ENCODE measurements at places on chromosomes 6 and 20. TPM values are rescaled to one million over a fixed set of nuclear protein-coding genes. Genes with fewer than 3 reads are reported as not detected.

PPP1R16B gene
- total RNA-seq, result 119 TPM

IL17F gene
- total RNA-seq, result 12.6 TPM

RNF217 gene
- 2.0 TPM for total RNA-seq

TEAD3 gene
- 0.23 TPM for total RNA-seq

BAK1 gene
- total RNA-seq, result 97.9 TPM

GRCh38 chr6:150566486-150566885, 33.2 kb upstream of the PLEKHG1 start:
- peaks cover 25% of the 10 kb centered on the region for H3K27me3 ChIP-seq
- H3K4me1 ChIP-seq, result no peaks in the 10 kb centered on the region
- no peak overlapping the region for H3K4me3 ChIP-seq
- DNase-seq, result no peak
- no peaks in the 10 kb centered on the region for H3K36me3 ChIP-seq
- no peak overlapping the region for H3K27ac ChIP-seq

GRCh38 chr6:54102238-54102637, 9.0 kb upstream of the MLIP start:
- H3K4me3 ChIP-seq, result no peak overlapping the region
- no peaks in the 10 kb centered on the region for H3K36me3 ChIP-seq
- DNase-seq, result no peak
- no peaks in the 10 kb centered on the region for H3K27me3 ChIP-seq
- H3K27ac ChIP-seq, result no peak overlapping the region

- H3K27ac ChIP-seq, result no peak overlapping the region
- no peak for DNase-seq
- H3K4me3 ChIP-seq, result no peak overlapping the region
- no peaks in the 10 kb centered on the region for H3K27me3 ChIP-seq
Observed at GRCh38 chr20:50481741-50482140, 28.4 kb upstream of the PTPN1 start.

DNA sequence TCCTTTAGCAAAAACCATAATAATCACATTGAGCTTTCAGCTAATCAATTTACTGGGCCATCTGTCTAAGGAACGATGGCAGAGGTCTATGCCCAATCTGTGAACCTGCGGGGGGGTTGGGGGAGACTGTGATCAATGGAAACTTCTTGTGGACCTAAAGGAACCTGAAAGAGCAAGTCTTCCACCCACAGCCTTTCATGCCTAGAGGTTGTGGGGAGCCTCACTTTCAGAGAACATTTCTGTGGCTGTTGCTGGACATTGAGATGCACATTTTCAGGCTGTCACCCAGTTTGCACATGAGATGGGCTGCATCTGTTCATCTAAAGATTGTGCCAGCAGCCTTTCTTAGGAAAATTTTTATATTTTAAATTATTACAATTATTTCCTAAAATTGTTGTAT, 310.0 kb upstream of the SPTLC3 start:
- no peak for DNase-seq
- no peak overlapping the region for H3K4me3 ChIP-seq
- no peaks in the 10 kb centered on the region for H3K4me1 ChIP-seq
- no peak overlapping the region for H3K27ac ChIP-seq
- H3K27me3 ChIP-seq, result no peaks in the 10 kb centered on the region
- no peaks in the 10 kb centered on the region for H3K36me3 ChIP-seq

DNA sequence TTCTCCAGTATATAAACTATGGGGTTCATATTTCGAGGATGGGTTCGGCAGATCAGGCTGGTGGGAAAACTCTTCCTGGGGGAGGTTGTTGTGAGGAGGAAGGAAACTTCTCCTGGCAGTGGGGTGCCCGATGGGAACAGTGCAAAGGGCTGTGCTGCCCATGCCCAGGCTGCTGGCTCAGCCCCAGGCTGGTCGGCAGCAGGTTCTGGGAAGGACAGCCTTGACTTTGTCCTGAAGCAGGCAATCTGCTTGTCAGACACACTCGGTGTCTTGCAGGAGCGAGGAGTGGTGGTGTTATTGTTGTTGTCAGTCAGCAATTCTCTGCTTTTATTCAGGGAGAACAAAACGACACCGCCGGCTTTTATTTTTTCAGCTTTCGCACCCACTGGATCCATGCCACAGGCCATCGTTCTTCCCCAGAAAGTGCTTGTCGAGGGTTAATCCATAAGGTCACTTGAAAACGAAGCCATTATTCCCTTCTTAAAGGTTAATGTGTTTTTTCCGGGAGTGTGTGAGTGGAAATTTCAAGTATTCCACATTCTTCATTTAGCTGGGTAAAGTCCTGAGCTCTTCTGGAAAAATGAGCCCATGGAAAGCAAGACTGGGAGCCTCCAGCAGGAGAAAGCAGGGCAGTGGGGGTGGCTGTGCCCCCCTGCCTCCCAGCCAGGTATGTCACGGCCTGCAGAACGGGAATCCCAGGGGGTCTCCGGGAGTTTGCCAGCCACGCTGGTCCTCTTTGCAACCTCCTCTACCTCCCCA, 57.0 kb upstream of the STX16 start:
- peaks cover 12% of the 10 kb centered on the region for H3K27me3 ChIP-seq
- no peak overlapping the region for H3K4me3 ChIP-seq
- no peaks in the 10 kb centered on the region for H3K4me1 ChIP-seq

- peaks cover 3% of the 10 kb centered on the region for H3K36me3 ChIP-seq
- DNase-seq, result no peak
- no peak overlapping the region for H3K4me3 ChIP-seq
- no peak overlapping the region for H3K27ac ChIP-seq
Observed at GRCh38 chr20:20547221-20547875, 165.1 kb downstream of the RALGAPA2 start.

GRCh38 chr6:80789912-80790570, 683.6 kb downstream of the BCKDHB start:
- H3K27ac ChIP-seq, result no peak overlapping the region
- no peaks in the 10 kb centered on the region for H3K4me1 ChIP-seq
- H3K36me3 ChIP-seq, result no peaks in the 10 kb centered on the region
- no peak overlapping the region for H3K4me3 ChIP-seq
- H3K27me3 ChIP-seq, result no peaks in the 10 kb centered on the region

GRCh38 chr20:25042531-25043498, 15.1 kb downstream of the ACSS1 start:
- DNase-seq, result peak; percentile 54
- H3K36me3 ChIP-seq, result peaks cover 13% of the 10 kb centered on the region
- H3K4me3 ChIP-seq, result no peak overlapping the region
- H3K4me1 ChIP-seq, result peaks cover 28% of the 10 kb centered on the region
- peak overlapping the region; percentile 96 for H3K27ac ChIP-seq
- H3K27me3 ChIP-seq, result no peaks in the 10 kb centered on the region

DNA sequence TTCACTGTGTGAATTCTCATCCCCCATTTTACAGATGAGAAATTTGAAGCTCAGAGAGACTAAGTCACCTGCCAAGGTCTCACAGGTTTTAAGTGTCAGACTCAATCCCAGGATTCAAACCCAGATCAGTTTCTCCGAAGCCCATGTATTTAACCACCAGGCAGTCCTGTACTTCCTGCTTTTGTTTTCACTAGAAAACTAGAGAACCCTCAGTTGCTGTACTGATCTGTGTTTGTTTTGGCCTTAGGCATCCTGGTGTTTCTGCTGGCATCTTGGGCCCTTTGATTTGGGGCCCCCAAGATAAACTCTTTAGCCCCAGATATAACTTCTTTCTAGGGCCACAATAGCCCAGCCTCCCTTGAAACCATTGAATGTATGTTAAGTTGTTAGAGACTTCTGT, 36.5 kb downstream of the PPP1R16B start:
- H3K27ac ChIP-seq, result peak overlapping the region; percentile 80
- peaks cover 70% of the 10 kb centered on the region for H3K4me1 ChIP-seq
- H3K4me3 ChIP-seq, result peak overlapping the region; percentile 49

DNA sequence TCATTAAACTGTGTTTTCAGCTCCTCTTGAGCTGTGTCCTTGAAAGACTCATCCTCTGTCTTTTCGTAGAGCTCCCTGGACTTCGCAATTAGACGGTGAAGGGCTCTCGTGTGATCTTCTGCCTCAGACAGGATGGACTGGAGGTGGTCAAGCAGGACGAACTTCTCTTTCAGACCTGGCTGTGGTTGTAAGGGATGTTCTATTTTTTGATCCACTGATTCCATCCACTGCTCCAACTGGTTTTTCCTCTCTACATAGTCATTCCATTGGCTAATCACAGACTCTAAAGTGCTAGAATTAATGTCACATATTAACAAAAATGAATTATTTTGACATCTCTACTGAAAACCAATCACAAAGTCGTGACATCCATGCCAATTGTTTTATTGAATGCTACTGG, 250.1 kb downstream of the SYNE1 start:
- no peak for DNase-seq
- H3K36me3 ChIP-seq, result no peaks in the 10 kb centered on the region
- no peaks in the 10 kb centered on the region for H3K4me1 ChIP-seq
- no peak overlapping the region for H3K4me3 ChIP-seq

DNA sequence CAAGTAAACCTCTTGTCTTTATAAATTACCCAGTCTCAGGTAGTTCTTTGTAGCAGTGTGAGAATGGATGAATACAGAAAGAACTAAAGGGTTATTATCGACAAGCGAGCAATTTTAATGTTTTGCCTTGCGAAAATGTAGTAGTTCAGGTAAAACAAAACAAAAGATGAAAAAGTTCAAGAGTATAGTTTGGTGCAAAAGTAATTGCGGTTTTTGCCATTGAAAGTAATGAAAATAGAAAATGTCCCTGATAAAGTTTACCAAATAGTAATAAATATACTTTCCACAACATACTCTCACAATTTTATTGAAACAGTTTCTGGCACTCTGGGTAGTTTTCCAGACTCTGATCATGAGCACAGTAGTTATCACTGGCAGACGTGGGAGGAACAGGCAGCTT, 71.9 kb upstream of the SLC35B3 start:
- DNase-seq, result no peak
- no peak overlapping the region for H3K4me3 ChIP-seq
- H3K27me3 ChIP-seq, result no peaks in the 10 kb centered on the region
- no peaks in the 10 kb centered on the region for H3K4me1 ChIP-seq

DNA sequence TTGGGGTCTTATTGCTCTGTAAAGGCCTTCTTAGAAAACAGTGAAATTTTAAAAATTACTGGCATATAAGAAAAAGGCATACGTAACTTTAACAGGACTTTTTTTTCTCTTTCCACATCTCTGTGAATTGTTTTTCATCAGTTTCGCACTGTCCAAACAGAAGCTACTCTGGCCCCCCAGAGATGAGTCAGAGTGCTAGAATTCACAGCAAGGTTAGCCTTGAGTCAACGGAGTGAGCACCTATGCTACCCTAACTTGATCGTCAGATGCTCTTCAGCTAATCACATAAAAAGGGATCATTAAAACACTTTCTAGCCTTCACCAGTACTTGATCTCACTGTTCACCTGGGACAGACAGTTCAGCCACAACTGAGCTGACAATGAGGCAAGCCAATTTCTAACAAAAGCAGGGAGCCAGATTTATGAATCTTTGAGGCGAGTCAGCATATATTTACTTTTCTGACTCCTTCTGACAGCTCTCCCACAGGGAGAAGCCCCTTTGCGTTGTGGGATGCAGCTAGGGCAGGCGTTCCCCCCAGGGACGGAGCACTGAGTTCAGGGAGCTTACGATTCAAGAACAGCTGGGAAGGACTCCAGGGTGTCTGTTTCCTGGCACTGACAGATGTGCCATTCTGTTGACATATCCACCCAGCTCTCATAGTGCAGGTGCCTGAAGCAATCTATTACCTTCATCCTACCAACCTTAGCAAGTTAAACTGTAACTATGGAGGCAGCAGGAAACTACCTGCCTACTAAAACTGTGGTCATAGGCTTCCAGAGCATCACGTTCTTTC, 46.4 kb upstream of the SPDEF start:
- peaks cover 12% of the 10 kb centered on the region for H3K4me1 ChIP-seq
- no peak for DNase-seq
- H3K36me3 ChIP-seq, result peaks cover 17% of the 10 kb centered on the region
- H3K4me3 ChIP-seq, result no peak overlapping the region
- H3K27ac ChIP-seq, result no peak overlapping the region

GRCh38 chr6:90399970-90400369, 103.3 kb upstream of the BACH2 start:
- peak overlapping the region; percentile 65 for H3K27ac ChIP-seq
- DNase-seq, result no peak
- peaks cover 14% of the 10 kb centered on the region for H3K27me3 ChIP-seq
- peaks cover 93% of the 10 kb centered on the region for H3K4me1 ChIP-seq
- no peaks in the 10 kb centered on the region for H3K36me3 ChIP-seq

DNA sequence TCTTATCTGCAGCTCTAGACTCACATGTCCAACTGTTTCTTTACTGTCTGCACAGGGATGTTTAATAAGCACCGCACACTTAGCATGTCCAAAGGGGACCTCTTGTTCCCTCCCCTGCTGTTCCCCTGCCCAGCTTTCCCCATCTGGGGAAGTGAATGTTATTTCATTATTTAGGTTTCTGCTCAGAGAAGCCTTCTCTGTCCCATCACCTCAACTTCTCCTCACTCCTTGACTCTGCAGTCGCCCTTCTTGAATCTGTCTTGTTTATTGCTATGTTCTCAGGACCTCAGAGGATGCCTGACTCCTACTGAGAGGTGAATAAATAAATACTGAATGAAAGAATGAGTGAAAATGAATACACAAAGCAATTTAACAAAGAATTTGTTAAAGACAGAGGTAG, 121.0 kb downstream of the SASH1 start:
- peaks cover 17% of the 10 kb centered on the region for H3K27me3 ChIP-seq
- H3K4me1 ChIP-seq, result peaks cover 4% of the 10 kb centered on the region
- no peak overlapping the region for H3K27ac ChIP-seq
- H3K4me3 ChIP-seq, result no peak overlapping the region

- H3K27ac ChIP-seq, result no peak overlapping the region
- DNase-seq, result no peak
Observed at GRCh38 chr6:132062626-132063025, 111.5 kb upstream of the CCN2 start.

DNA sequence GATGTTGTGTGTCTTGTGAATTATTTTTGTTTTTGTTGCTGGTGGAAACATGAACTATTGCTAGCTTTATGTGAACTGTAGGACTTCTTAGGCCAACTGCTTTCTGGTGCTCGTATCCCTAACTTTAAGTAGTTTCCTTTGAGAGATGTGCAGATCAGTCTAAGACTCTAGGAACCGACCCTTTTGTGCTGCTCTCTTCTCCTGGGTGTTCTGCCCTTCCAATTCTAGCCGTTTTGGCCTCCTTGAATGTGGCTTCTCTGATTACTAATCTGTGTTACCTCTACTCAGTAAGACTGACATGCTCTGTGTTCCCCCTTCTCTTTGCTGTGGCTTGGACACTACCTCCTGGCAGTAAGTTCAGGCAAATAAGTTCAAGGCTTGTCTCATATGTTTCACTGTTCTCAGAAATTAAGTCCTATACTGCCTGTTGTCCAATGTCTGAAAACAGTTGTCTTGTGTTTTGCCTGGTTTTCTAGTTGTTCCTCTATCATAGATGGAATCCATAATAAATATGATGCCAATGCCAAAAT, 58.0 kb downstream of the FOXO3 start:
- no peak overlapping the region for H3K27ac ChIP-seq
- H3K4me1 ChIP-seq, result peaks cover 26% of the 10 kb centered on the region
- DNase-seq, result no peak
- no peaks in the 10 kb centered on the region for H3K27me3 ChIP-seq
- peaks cover 6% of the 10 kb centered on the region for H3K36me3 ChIP-seq

GRCh38 chr6:6420107-6420506, 99.6 kb upstream of the F13A1 start:
- peaks cover 9% of the 10 kb centered on the region for H3K27me3 ChIP-seq
- no peaks in the 10 kb centered on the region for H3K4me1 ChIP-seq
- no peak overlapping the region for H3K27ac ChIP-seq
- H3K4me3 ChIP-seq, result no peak overlapping the region
- no peaks in the 10 kb centered on the region for H3K36me3 ChIP-seq

All from activated CD4-positive, alpha-beta memory T cell treated with anti-CD3 and anti-CD28 coated beads, Interleukin-2, amount 10 ng/mL, durations not matched to agents 7 days and 5 days (primary cell).